ENCODE measurements at places on chromosomes 1 and 21.

DNA sequence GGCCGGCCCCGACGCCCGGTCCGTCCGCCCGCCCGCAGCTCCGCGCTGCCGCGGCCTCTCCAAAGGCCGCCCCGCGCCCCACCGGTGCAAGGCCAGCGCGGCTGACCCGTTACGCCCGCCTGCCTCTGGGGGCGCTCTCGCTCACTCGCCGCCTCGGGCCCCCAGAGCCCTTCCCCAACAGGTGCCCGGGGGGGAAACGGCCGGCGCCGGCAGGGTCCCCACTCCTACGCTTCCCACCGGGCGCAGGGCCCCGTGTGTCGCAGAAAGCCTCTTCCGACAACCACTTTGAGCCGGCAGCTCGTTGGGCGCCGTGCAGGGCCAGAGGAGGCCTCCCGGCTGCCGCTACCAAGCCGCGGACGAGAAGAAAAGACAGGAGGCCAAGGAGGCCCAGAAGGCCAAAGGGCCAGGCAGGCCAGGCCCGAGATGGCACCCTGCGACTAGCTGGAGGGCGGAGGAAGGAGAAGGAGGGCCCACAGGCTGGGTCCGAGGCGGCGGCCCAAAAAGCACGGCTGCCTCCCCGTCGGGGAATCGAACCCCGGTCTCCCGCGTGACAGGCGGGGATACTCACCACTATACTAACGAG is 64.9 kb upstream of the FCGR2A start:
- no peak for DNase-seq

GRCh38 chr21:45598666-45599065 is 44.9 kb upstream of the PCBP3 start:
- DNase-seq, result no peak

- no peak for DNase-seq
These were observed 120.6 kb upstream of the IFFO2 start for GRCh38 chr1:19076841-19077616.

GRCh38 chr21:44735821-44736220 is 24.4 kb upstream of the TSPEAR start:
- no peak for DNase-seq

GRCh38 chr1:219352961-219353651 is 179.4 kb downstream of the LYPLAL1 start:
- DNase-seq, result no peak

DNA sequence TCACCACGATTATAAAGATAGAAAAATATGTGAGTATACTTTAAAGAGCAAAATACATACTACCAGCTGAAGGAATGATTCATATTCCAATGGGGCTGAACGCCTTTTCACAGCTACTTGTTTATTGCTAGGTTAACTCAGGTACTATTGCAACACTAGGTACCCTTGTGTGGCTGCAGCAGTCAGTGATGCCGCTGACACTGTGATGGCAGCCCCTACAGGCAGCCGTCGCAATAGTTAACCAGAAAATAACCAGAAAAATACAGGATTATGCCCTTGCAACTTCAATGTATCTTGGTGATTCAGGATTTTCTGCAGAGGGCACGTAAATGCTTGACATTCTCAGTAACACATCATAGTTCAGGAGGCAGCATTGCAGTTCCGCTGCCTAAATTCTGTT is 1.6 kb upstream of the MARK1 start:
- no peak for DNase-seq

DNA sequence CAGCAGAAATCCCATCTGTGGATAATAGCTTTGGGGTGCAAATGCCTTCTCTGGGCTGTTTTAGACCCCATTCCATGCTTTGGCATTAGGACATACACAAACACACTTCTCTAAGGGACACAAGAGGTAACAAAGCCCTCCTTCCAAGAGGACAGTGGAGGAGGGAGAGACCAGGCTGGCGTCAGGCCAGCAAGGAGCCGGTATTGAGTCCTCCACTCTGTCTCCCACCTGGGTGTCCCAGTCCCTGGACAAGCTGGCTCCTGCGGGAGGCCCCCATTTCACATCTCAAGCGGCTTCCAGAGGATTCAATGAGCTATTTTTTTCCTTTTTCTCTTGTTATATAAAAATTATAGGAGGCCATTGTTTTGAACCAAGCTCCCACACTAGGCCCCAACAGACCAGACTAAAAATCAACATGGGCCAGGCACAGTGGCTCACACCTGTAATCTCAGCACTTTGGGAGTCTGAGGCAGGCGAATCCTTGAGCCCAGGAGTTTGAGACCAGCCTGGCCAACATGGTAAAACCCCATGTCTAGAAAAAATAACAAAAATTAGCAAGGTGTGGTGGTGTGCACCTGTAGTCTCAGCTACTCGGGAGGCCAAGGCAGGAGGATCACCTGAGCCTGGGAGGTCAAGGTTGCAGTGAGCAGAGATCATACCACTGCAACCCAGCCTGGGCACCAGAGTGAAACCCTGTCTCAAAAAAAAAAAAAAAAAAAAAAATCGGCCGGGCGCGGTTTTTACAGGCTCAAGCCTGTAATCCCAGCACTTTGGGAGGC is 142.9 kb downstream of the TOMM20 start:
- DNase-seq, result no peak

GRCh38 chr1:204331847-204332487 is 27.8 kb downstream of the PLEKHA6 start:
- no peak for DNase-seq

GRCh38 chr1:36150296-36151133 is 1.2 kb upstream of the TRAPPC3 start:
- peak; percentile 50 for DNase-seq

DNA sequence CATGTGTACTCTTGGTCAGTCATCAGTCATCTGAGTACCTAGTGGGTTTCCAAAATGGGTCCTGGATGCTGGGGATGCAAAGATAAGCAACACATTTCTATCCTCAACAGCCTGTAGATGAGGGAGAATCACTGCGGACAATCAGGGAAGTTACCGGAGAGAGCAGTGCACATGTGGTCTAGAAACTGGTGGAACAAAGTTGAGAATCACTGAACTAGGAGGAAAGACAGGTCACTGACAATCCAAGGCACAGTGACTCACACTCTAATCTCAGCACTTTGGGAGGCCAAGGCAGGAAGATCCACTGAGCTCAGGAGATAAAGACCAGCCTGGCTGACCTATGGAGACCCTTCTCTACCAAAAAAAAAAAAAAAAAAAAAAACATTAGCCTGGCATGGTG is 31.4 kb upstream of the LGALS8 start:
- DNase-seq, result no peak

- DNase-seq, result no peak
These were observed 1888.6 kb downstream of the MRPL39 start for GRCh38 chr21:23718446-23719285.

DNA sequence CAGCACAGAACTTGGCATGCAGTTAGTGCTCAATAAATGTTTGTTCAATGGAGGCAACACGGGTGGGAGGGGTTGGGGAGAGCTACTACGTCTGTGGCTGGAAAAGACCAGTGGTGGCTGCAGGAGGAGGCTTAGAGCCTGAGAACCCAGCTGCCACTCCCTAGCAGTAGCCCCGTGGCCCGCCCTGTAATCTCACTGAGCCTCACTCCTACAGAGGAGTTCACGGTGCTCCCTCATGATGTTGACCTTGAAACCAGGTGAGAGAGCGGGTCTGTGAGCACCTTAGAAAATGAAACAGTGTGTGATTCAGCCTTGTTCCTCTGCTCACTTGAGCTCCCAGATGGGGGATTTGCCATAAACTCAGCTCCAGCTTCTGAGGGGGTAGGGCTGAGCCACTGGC is 299.6 kb downstream of the NPHP4 start:
- DNase-seq, result no peak

DNA sequence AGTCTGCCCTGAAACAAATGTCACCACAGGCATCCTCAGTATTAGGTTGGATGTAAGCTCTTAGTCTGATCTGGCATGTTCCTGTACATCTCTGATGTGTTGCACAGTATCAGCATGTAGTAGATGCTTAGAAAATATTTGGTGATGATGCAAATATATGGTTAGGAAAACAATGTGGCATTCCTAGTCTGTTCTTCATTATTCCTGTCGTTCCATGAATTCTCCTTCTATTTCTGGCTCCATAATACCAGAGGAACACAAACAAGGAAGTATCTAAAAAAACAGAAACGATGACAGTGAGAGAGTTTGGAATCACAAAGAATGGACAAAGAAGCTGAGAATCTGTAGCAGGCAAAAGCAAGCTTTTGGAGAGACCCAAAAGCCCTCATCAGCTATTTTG is 236.6 kb downstream of the HHAT start:
- DNase-seq, result no peak

DNA sequence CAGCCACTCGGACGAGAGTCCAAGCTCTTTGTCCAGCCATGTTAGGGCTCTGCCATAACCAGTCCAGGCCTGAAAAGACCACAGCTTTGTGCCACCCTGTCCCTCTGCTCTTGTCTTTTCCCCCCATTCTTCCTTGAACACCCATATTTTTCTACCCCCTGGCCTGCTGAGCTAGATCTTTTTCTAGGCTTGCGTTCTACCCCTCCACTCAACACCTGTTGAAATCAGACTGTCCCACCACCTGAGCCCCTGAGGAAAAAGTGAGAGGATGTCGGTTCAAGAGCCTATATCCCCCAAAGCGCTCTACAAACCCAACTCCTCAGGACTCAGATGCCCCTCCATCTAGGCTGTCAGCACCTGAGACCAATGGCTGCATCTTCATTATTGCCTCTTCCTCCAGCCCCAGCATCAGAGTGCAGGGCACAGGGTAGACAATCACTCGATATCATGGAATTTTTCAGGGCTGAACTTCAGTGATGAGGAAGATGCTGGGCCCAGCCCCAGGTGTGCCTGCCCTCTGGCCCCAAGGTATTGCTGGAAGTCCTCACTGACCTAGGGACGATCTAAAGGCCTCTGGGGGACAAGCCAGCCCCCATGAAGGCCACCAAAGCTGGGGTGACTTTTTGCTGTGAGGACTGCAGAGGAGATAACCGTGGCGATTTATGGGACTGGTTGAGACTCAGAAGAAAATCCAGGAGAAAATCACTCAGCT is 75.3 kb downstream of the CD247 start:
- no peak for DNase-seq

DNA sequence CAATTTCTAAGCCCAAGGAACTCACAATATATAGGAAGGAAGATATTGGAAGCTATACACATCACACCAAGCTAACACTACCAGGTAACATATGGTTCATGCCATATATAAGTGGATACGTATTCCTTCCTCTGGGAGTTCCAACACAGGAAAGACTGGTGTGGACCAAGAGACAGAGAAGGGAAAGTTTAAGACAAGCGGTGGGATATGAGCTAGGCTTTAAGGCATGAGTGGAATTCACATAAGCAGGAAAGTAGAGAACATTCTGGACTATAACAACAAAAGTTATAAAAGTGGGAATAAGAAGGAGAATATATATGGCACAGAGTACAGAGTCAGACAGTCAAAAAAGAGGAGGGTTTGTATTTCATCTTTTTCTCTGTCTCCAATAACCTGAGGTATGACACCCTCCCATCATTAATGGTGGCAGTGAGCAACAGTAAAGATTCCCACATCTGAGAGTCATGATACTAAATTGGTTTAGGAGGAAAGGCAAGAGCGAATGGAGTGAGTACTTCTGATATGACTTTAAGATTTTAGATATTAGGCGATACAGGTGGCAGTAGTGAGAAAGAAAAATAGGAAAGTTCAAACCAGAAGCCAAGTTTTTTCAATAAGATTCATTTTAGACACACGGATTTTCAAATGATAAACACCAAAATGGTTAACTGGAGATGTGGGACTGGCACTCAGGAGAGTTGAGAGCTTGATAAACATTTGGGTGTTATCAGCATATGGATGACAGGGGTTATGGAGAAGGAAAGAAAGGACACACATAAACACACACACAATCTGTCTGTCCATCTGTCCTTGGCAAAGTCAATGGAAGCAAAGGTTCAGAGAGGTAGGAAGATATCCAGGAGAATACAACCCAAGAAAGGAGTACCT is 87.4 kb upstream of the TTC39A start:
- DNase-seq, result no peak

- DNase-seq, result no peak
These were observed 733.3 kb downstream of the PTPRU start for GRCh38 chr1:29969576-29969975.

DNA sequence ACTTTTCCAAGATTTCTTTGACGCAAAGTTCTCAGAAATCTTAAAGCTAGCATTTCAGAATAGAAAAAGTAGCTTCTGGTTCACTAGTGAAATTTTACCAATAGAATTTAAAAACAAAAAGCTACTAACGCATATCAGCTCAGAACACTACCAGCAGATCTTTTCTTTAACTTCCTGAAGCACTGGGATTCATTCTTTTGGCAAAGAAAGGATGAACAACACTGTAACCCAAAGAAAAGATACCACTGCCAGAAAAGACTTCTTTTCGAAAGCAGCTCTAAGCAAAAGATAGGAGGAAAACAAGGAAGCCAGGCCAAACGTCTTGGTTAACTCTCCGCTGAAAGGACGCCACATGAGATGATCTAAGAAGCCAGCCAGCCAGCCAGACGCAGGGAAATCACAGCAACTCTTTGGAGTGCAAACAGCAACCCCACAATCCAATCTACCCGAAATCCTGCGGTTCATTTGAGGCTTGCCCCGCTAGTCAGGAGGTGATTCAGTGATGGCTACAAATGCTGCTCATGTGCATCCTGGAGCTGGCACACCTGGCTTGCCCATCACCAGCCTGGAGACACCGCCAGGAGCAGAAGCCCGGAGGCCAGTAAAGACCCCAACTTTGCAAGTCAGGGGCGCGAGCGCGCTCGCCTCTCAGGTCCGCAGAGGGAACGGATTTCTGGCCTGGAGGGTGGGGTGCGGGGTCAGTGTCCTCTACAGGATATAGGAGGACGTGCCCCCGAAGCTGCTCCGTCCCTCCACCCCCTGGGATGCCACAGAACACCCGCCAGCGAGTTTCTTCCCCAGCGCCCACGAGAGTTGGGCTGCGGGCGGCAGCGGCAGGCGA is 812 bp downstream of the NBPF1 start:
- no peak for DNase-seq

DNA sequence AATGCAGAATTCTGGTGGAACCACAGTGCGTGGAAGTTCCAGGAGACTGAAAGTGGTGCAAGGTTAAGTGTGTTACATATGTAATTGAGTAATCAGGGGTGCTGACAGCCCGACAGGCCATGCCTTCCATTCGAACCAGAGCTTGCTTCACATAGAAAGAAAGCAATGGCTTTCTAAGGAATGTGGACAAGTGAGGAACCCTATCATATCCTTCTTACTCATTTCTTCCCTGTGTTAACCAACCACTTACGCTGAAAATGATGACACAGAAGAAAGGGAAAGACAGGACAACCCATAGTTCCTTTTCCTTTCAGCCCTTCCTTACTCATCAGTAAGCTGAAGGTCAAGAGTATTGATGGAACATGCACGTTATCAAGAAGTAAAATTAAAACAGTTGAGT is 48.1 kb upstream of the KCNA3 start:
- no peak for DNase-seq

DNA sequence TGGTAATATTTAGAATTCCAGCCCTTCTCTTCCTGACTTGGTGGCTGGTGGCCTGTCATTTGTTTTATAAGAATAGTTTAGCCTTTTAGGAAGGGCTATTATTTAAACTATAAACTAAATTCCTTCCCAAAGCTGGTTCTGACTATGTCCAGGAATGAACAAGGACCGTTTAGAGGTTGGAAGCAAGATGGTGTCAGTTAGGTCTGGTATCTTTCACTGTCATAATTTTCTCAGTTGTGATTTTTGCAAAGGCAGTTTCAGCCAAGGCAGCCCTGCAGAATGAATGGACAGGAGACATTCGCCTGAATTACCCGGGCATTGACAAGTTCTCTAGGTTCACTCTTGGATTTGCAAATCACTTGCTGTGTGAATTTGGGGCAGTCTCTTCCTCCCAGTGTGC is 67.2 kb downstream of the TLR5 start:
- DNase-seq, result no peak
